Stimulated activated naive CD4-positive, alpha-beta T cell (primary cell): ENCODE measurements at places on chromosomes 6 and 20.

DNA sequence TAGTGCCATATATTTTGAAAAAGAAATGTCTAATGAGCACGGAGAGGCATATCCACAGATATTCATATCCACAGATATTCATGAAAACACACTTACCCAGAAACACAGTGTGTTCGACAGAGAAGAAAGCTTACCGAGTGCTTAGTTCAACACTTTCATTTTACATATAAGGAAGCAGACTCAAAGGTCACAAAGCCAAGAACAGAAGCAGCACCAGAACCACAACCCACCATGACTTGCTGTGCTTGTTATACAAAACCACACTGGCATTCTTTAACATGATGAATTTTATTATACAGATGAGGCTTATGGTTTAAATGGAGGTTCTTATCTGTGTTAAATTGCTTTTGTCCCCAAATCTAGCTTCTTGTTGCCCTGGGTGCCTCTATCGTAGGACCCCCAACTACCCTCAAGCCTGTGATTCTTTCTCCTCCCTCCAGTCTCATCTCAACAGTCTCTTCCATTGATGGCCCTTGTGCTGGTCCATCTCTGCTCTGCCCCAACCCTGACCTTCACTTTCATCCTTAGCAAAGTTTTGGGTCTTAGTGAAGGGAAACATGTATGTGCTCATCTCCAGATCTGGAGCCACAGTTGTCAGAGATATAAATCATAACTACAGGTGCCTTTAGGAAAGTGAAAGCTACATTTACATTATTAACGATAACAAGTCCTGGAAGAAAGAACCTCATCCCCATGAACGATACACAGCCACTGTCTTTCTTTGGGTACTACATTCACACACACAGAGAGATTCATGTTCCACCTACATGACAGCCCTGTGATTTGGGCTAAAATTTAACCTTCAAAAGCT lies 40.0 kb downstream of the SF3B5 start:
- DNase-seq = peak; percentile 6

- DNase-seq = peak; percentile 3
These were observed 92.5 kb downstream of the TCP11 start for GRCh38 chr6:35048631-35049083.

DNA sequence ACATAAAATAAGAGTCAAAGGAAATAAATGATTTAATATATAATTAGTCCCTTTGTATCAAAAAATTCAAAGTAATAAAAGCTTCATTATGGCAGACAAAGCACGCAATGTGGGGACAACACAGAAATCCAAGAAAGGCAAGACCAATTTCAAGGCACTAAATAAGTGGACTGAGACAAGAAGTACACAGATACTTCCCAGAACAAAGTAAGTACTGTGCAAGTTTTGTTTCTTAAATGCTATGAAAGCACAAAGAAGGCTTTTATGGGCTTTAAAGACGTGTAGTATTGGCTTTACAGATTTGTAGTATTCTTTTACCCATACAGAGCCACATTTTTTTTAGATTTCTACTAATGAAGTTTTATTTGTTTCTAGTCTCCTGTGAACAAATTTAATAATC lies 174.6 kb downstream of the TRDN start:
- DNase-seq = no peak

GRCh38 chr6:3251462-3252314 lies 7.1 kb upstream of the PSMG4 start:
- DNase-seq = peak; percentile 80

DNA sequence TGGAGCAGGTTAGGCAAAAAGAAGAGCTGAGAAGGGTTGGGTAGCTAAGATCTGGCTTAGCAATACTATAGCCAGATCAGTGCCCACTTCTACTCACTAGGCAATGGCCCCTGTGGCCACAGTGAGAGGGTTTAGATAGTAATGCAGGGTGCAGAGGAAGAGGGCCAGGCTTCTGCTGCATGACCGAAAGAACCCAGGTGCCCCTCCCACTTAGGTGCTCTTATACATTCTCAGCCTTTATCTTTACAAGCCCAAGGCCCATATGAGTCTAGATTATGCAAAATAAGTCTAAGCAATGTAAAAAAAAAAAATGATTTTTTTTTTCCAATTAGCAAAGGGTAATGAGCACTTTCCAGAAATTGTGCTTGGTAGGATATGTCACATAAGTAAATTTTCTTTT lies 171.3 kb downstream of the CD24 start:
- DNase-seq = no peak

DNA sequence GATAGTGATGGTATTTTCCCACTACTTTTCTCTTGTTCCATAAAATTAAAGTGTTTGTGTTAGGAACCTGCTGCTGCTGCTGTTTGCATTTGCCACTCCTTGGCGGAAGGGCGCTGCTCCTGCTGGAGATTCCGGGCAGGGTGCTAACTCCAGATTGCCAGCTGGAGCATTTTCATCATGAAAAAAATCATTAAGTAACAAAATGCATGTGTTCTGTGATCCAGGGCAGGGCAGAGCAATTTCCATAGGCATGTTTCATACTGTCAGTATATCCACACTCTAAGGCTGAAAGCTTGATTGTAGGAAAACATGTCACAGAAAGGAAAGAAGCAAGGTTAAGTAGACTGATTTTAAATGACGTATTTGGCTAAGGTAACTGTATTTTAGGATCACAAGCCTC lies 24.0 kb downstream of the PBOV1 start:
- no peak for DNase-seq

DNA sequence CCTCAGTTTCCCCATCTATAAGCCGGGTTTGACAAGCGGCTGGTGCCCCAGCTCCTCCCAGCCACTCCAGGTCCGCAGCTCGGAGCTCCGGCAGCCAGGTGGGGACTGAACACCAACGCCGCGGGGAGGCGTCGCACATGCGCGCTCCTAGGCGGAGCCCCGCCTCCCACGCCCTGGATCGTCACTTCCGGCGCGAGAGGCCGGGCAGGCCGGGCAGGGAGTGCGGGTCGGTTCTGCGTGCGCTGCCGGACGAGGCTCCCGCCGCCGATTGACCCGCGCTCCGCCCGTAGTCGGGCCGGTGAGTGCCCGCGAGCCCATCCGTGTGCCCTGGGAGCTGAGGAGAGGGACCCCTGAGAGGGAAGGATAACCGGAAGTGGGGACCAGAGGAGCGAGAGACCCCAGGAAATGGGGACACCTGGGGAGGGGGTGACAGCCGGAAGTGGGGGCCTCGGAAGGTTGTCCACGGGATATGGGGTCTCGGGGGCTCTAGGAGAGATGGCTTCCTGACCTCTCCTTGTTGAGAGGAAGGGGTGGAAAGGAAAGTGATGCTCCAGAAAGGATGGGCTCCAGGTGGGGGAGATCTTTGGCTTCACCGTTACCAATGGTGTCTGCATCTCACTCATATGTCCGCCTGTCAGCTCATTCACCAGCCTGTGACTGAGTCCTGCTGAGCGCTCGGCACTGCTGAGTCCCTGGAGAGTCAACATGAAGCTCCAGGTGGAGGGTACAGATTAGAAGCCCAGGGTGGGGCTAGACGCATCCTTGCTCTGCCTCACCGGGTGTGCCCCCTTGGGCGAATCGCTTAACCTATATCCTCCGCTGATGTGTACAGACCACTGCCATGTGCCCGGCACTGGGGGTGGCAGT lies at the start of gene TTPAL:
Gene TTPAL, plus strand, starts transcription at position 181 of the 867 bp plus-strand sequence. CDS start 4,126 bp downstream, outside the sequence.
- peak; percentile 88 for DNase-seq

GRCh38 chr6:83073615-83074014 lies 6.1 kb downstream of the DOP1A start:
- no peak for DNase-seq

DNA sequence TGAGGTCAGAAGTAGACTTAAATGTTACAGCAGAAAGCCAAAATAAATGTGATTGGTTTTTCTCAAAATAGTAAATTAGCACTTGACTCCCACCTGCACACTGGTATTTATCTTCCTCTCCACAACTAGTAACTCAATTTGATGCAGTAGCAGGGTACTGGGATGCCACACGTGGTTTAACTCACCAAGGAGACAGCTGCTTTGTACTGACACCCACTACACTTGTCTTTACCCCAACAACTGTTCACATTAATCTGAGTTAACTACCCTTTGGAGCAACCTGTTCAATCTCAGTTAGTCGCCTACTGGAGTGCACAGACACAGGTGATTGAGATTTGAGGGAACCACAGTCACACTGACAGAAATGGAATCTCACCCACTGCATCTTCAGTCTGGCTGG lies 242.1 kb downstream of the PRKN start:
- no peak for DNase-seq

DNA sequence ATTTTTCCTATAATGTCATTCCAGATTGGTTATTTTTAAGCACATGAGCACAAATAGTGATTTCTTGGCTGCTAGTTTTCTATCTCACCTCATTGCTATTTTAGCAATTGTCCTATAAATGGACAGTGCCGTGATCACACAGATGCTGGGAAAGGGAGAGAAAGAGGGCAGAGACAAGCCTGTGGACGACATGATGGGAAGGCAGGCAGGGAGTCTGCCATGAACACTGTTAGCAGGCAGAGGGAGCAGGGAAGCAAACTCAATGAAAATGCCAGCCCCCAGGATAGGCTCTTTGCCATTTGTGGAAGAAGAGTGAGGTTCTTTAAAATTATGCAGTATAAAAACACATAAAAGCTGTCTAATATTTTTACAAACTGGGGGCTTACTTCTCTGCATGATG lies 96.8 kb downstream of the ADTRP start:
- DNase-seq = no peak

GRCh38 chr20:41340327-41341055 lies at the start of gene LPIN3:
LPIN3 (plus strand) TSS chr20:41340821; CDS start chr20:41345804, 4,983 bp downstream.
- peak; percentile 52 for DNase-seq

DNA sequence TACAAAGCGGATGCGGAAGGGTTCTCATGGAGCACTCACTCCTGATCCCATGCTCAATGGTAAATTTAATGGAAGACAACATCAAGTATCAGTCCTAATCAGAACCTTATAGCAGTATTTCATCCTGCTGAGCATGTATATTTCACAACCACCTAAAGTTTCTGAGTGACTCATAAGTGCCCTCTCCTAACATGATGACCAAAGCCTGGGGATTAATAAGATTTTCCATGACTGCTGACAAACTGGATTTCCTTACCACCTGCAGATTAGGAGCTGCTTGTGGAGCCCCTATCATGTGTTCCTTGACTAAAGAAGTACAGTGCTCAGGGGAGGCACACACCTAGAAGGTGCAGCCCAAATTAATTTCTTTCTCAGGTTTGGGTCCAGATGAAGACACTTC lies 112.8 kb downstream of the INSM1 start:
- DNase-seq = no peak

DNA sequence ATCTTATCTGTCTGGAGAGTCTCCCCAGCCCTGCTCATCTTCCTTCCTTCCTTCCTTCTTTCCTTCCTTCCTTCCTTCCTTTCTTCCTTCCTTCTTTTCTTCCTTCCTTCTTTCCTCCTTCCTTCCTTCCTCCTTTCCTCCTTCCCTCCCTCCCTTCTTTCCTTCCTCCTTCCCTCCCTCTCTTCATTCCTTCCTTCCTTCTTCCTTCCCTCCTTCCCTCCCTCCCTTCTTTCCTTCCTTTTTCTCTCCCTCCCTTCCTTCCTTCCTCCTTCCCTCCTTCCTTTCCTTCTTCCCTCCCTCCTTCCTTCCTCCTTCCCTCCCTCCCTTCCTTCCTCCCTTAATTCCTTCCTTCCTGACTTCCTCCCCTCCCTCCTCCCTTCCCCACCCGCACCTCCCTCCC lies 284.0 kb downstream of the KHDC1L start:
- no peak for DNase-seq

DNA sequence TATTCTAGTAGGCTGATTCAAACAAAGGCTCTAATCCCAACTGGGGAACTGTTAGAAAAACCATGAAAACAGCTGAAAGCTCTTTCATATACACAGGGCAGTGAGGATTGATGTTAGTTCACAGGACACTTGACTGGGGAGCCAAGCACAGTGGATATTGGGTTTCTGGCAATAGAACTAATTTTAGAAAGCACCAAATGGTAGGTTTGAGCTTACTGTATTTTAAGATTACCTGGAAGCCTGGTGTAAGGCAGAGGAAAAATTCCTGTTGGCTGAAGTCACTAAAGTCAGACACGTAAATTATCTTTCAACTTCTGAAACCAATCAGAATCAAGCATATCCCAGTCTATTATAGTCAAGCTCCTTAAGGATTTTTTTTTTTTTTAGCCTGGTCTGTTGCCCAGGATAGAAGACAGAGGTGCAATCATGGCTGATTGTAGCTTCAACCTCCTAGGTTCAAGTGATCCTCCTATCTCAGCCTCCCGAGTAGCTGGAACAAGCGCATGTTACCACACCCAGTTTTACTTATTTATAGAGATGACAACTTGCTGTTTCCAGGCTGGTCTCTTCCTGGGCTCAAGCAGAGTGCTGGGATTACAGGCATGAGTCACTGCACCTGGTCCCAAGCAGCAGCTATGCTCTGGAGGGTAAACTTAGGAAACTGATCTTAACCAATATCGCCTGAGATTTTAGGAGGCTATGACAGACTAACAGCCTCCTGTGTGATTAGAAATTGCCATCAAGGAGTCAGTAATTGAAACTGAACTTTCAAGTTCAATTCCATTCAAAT lies 32.5 kb upstream of the SYNCRIP start:
- no peak for DNase-seq

DNA sequence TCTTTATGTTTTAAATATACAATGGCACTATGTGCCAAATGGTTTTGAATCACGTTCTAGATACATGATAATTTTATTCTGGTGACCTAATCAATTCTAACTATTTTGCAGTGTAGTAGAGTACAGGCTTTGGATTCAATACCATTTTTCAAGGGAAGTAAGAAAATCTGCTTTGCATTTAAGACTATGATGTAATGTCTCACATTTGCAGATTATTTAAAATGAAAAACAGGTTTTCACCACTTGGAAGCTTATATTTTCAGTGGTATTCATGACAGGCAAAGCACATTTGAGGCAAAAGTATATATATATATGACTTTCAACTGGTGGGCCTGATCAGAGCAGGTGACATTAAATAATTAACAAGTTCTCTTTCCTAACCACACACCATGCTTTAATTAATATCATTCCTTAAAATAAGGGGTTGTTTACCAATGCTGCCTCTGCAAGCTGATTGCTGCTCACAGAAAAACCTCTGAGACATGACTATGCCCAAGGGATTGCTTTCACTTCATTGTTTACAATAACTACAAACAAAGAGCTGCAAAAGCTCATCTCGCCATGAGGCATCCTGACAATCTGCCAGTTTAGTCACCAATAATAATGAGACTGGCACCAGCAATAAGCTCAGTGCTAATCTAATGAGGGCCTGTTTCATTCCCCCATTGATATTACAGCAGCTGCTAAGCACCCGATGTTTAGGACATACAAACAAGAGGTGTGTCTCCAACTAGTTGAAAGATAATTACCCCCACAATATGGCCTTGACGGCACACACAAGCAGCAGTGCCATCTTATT lies 1176.0 kb upstream of the GJE1 start:
- no peak for DNase-seq
